Psoas muscle (tissue), 8 donors: ENCODE measurements at places on chromosomes 3 and 15. TPM values are rescaled to one million over a fixed set of nuclear protein-coding genes. Genes with fewer than 3 reads are reported as not detected.

The RAMAC gene
- total RNA-seq, result 18.6 TPM

The FBXW12 gene
- not detected for total RNA-seq

The CPA3 gene
- 1.0 TPM for total RNA-seq

The GOLGA8J gene
- not detected for total RNA-seq

The CCR1 gene
- 1.9 TPM for total RNA-seq

The USF3 gene
- total RNA-seq, result 25.7 TPM

The IQGAP1 gene
- 39.7 TPM for total RNA-seq

The SNAPC5 gene
- 33.0 TPM for total RNA-seq

The P3H2 gene
- total RNA-seq, result 3.4 TPM

The TMEM40 gene
- 1.5 TPM for total RNA-seq

The SLC2A2 gene
- total RNA-seq, result not detected

The USP50 gene
- 1.1 TPM for total RNA-seq

The SEMA3G gene
- total RNA-seq, result 6.0 TPM

The TMEM45A gene
- total RNA-seq, result 1.5 TPM

The GOLGA8S gene
- 0.07 TPM for total RNA-seq

The GOLGA6L7 gene
- not detected for total RNA-seq
